Activated naive CD8-positive, alpha-beta T cell treated with anti-CD3 and anti-CD28 coated beads for 36 hours (primary cell): ENCODE measurements at places on chromosomes 4 and X. TPM values are rescaled to one million over a fixed set of nuclear protein-coding genes. Genes with fewer than 3 reads are reported as not detected.
A peak's percentile ranks its signal among the peaks of the same experiment; 100 is the strongest.

The NWD2 gene
- not detected for total RNA-seq

DNA sequence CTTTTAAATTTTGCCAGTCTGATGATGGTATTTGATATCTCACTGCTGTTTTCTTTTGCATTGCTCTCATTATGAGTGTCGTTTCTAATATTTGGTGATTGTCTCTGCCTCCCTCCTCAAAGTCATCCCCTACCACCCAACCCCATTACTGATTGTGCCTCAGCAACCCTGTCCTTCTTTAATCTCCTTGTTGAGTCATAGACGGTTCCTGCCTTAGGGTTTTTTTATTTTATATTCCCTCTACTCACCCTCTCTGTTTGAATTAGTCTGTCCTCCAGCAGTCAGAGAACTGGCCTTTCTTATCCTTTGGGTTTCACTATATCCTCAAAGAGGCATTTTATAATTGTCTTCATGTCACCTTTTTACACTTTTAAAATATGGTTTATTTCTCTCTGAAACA lies 409.3 kb upstream of the CPEB2 start:
- H3K36me3 ChIP-seq, result no peaks in the 10 kb centered on the region
- no peak for DNase-seq

- H3K4me1 ChIP-seq, result no peaks in the 10 kb centered on the region
- DNase-seq, result no peak
- peaks cover 7% of the 10 kb centered on the region for H3K27me3 ChIP-seq
- H3K4me3 ChIP-seq, result no peak overlapping the region
- no peak overlapping the region for H3K27ac ChIP-seq
Observed at GRCh38 chr4:144480068-144480467, 165.9 kb upstream of the HHIP start.

The RNF175 gene
- not detected for total RNA-seq

- H3K27ac ChIP-seq, result no peak overlapping the region
- peaks cover 9% of the 10 kb centered on the region for H3K36me3 ChIP-seq
- H3K4me1 ChIP-seq, result peaks cover 4% of the 10 kb centered on the region
- no peak for DNase-seq
- H3K27me3 ChIP-seq, result peaks cover 44% of the 10 kb centered on the region
- H3K4me3 ChIP-seq, result no peak overlapping the region
Observed at GRCh38 chr4:83618991-83619645, 83.2 kb downstream of the GPAT3 start.

GRCh38 chr4:91525621-91526020 lies 778.1 kb upstream of the GRID2 start:
- no peaks in the 10 kb centered on the region for H3K4me1 ChIP-seq
- no peak overlapping the region for H3K4me3 ChIP-seq
- H3K36me3 ChIP-seq, result no peaks in the 10 kb centered on the region

DNA sequence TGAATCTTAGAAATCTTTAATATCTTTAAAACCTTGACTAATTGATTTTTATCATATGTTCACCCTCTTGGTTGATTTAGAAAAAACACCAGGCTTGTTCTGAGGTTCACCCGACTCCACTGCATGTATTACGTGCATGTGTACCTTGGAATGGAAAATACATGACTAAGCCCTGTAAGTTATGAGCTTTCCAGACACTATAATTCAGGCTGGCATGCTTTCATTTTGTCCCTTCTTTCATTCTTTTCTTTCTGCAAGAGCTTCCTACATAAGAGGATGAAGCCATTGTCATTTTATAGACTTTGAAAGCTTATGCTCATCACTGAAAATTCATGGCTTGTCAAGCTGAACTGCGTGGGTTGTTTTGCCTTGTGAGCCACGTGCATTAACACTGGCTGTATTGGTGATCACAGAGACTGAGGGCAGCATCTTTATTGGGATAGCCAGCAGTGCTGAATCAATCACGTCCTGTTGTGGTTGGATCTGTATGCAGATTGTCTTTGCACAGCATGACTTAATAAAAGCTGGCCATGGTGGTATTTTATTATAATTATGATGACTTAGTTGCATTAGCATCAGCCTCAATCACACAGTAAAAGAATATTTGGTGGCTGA lies 141.9 kb downstream of the SLIT2 start:
- H3K4me1 ChIP-seq, result no peaks in the 10 kb centered on the region
- H3K36me3 ChIP-seq, result no peaks in the 10 kb centered on the region
- no peak for DNase-seq
- H3K4me3 ChIP-seq, result no peak overlapping the region
- H3K27me3 ChIP-seq, result peaks cover 4% of the 10 kb centered on the region

The AR gene
- total RNA-seq, result not detected

GRCh38 chr4:41748074-41748570 lies 403 bp downstream of the PHOX2B start:
- no peak for DNase-seq
- peaks cover 4% of the 10 kb centered on the region for H3K4me1 ChIP-seq

GRCh38 chrX:129679901-129680300 lies 25.1 kb upstream of the APLN start:
- no peak overlapping the region for H3K4me3 ChIP-seq
- no peaks in the 10 kb centered on the region for H3K27me3 ChIP-seq
- no peaks in the 10 kb centered on the region for H3K36me3 ChIP-seq
- DNase-seq, result no peak
- H3K4me1 ChIP-seq, result peaks cover 4% of the 10 kb centered on the region
- H3K27ac ChIP-seq, result no peak overlapping the region

DNA sequence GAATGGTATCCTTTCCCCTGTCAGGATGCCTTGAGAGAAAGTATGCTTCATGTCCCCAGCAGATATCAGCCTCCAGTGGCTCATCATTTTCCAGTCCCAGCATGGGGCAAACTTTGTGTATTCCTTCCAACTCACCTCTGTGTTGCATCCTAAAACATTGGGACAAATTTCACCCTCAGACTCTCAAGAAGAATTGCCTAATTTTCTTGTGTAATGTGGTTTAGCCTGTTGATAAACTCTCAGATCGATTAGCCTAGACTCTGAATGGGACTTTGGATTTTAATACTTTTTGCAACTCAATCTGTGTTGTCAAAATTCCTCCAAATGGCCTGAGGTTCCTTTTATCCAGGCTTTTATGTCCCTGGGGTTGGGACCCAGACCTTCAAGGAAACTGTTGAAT lies 805.3 kb downstream of the C4orf33 start:
- no peaks in the 10 kb centered on the region for H3K36me3 ChIP-seq
- H3K4me3 ChIP-seq, result no peak overlapping the region
- no peak for DNase-seq
- H3K27ac ChIP-seq, result no peak overlapping the region
- H3K4me1 ChIP-seq, result no peaks in the 10 kb centered on the region

DNA sequence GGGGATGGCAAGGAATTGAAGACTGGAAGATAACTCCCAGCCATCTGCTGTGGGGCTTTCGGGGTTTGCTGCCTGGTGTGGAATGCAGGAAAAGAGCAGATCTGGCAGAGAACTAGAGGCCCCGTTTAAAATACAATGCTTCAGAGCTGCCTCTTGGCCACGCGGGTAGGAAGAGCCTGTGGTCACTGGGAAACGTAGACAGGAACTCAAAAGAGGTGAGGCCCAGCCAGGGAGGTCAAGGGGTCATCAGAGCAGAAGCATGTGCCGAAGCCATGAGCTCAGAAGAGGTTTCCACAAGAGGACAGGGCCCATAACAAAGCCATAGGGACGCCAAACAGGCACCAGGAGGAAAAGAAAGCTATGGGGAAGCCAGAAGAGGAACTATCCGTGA lies 14.5 kb upstream of the STS start:
- peaks cover 2% of the 10 kb centered on the region for H3K36me3 ChIP-seq
- H3K27ac ChIP-seq, result peak overlapping the region; percentile 21
- H3K4me3 ChIP-seq, result no peak overlapping the region
- peaks cover 19% of the 10 kb centered on the region for H3K4me1 ChIP-seq

The KIAA1210 gene
- total RNA-seq, result not detected

The EDNRA gene
- total RNA-seq, result not detected

DNA sequence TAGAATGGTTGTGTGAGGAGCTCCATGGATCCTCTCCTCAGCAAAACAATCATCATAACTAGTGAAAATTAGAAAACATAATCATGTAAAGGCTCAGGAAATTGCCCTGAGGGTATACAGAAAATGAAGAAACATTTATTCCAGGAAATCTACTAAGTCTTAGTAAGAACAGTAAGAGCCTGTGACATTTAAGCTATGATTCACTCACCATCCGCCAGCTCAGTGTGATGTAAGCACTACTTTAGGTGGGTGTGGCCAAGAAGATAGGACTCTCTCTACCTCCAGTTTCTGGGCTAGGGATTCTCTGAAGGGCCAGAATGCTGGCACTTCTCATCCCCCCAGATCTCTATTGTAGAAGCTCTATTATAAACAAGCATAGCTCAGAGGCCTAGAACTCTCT lies 147.5 kb downstream of the DLG3 start:
- H3K36me3 ChIP-seq, result peaks cover 5% of the 10 kb centered on the region
- peaks cover 8% of the 10 kb centered on the region for H3K4me1 ChIP-seq
- DNase-seq, result peak; percentile 35
- peaks cover 3% of the 10 kb centered on the region for H3K27me3 ChIP-seq
- peak overlapping the region; percentile 66 for H3K27ac ChIP-seq

The PPEF2 gene
- not detected for total RNA-seq

The MAGEA1 gene
- not detected for total RNA-seq

- H3K27me3 ChIP-seq, result no peaks in the 10 kb centered on the region
- no peak overlapping the region for H3K4me3 ChIP-seq
- no peak overlapping the region for H3K27ac ChIP-seq
- no peak for DNase-seq
- H3K36me3 ChIP-seq, result peaks cover 19% of the 10 kb centered on the region
- H3K4me1 ChIP-seq, result peaks cover 54% of the 10 kb centered on the region
Observed at GRCh38 chr4:27000122-27000521, 139.5 kb downstream of the STIM2 start.

- no peaks in the 10 kb centered on the region for H3K4me1 ChIP-seq
- H3K4me3 ChIP-seq, result no peak overlapping the region
- DNase-seq, result no peak
- H3K27me3 ChIP-seq, result no peaks in the 10 kb centered on the region
Observed at GRCh38 chr4:99252746-99253145, 33.7 kb upstream of the ADH6 start.

The ELF2 gene
- 23.4 TPM for total RNA-seq

GRCh38 chr4:100823066-100823992 lies 305.5 kb upstream of the EMCN start:
- H3K4me1 ChIP-seq, result no peaks in the 10 kb centered on the region
- H3K27me3 ChIP-seq, result no peaks in the 10 kb centered on the region
- H3K36me3 ChIP-seq, result no peaks in the 10 kb centered on the region
- no peak for DNase-seq

DNA sequence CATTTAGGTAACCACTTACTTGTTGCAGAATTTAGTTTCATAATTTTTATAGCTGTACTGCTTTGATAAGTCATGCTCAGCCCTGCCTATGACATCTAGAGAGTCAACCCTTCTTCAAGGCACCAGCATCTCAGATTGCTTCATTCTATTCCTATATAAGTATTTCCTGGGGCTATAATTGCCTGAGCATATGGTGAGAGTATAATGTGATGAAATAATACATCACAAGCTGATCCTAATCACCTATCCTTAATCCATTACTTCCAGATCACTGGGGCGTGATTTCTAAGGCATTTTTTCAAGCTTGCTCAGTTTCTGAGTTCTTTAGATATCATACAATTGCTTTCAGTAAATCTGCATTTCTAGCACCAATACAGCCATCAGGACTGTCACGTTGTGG lies 200.0 kb upstream of the NPY2R start:
- H3K27me3 ChIP-seq, result peaks cover 15% of the 10 kb centered on the region
- no peaks in the 10 kb centered on the region for H3K36me3 ChIP-seq
- H3K27ac ChIP-seq, result peak overlapping the region; percentile 43
- peaks cover 10% of the 10 kb centered on the region for H3K4me1 ChIP-seq
- no peak overlapping the region for H3K4me3 ChIP-seq

GRCh38 chr4:168119100-168119499 lies 26.8 kb downstream of the ANXA10 start:
- H3K4me3 ChIP-seq, result no peak overlapping the region
- H3K4me1 ChIP-seq, result no peaks in the 10 kb centered on the region
- H3K27me3 ChIP-seq, result peaks cover 9% of the 10 kb centered on the region
- H3K27ac ChIP-seq, result no peak overlapping the region
- H3K36me3 ChIP-seq, result no peaks in the 10 kb centered on the region

- H3K4me1 ChIP-seq, result peaks cover 5% of the 10 kb centered on the region
- H3K36me3 ChIP-seq, result no peaks in the 10 kb centered on the region
- H3K4me3 ChIP-seq, result no peak overlapping the region
- H3K27ac ChIP-seq, result no peak overlapping the region
- DNase-seq, result no peak
- no peaks in the 10 kb centered on the region for H3K27me3 ChIP-seq
Observed at GRCh38 chrX:78024349-78025059, 55.1 kb upstream of the PGAM4 start.

- no peak overlapping the region for H3K27ac ChIP-seq
- no peaks in the 10 kb centered on the region for H3K36me3 ChIP-seq
- H3K27me3 ChIP-seq, result no peaks in the 10 kb centered on the region
- no peak for DNase-seq
Observed at GRCh38 chr4:77097611-77098010, 21.8 kb upstream of the CCNI start.

DNA sequence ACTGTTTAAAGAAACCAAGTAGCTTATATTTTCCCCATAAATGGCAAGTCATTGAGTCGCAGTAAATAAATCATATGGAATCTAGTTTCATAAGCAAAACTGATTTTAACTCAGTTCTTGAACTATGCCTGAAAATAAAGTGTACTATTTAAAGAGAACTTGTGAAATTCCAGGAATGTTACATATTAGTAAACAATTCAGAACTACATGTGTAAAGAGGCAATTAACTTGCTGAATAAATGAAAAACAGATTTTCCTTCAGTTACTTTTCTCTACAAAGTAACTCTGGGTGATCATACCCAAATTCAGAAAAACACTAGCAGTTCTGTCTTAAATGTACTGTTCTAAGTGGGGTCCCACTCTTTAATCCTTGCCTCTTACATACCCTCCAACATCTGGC lies 236.1 kb upstream of the EDNRA start:
- H3K27ac ChIP-seq, result no peak overlapping the region
- H3K27me3 ChIP-seq, result no peaks in the 10 kb centered on the region
- no peaks in the 10 kb centered on the region for H3K36me3 ChIP-seq

The RAB40AL gene
- total RNA-seq, result not detected

GRCh38 chr4:31620476-31620875 lies 900.3 kb downstream of the PCDH7 start:
- no peak for DNase-seq
- no peak overlapping the region for H3K4me3 ChIP-seq
- H3K27ac ChIP-seq, result no peak overlapping the region
- H3K27me3 ChIP-seq, result no peaks in the 10 kb centered on the region

The CXCL11 gene
- 0.60 TPM for total RNA-seq

The NEIL3 gene
- 15.2 TPM for total RNA-seq

The HSFX4 gene
- total RNA-seq, result not detected

The PSAPL1 gene
- total RNA-seq, result not detected

- no peak for DNase-seq
- H3K36me3 ChIP-seq, result no peaks in the 10 kb centered on the region
Observed at GRCh38 chr4:148692242-148692641, 250.0 kb upstream of the NR3C2 start.

GRCh38 chrX:9980927-9981326 lies 13.8 kb downstream of the CLDN34 start:
- H3K36me3 ChIP-seq, result no peaks in the 10 kb centered on the region
- H3K27ac ChIP-seq, result no peak overlapping the region
- no peaks in the 10 kb centered on the region for H3K4me1 ChIP-seq
- H3K4me3 ChIP-seq, result no peak overlapping the region
- no peak for DNase-seq

- H3K27me3 ChIP-seq, result no peaks in the 10 kb centered on the region
- H3K4me1 ChIP-seq, result peaks cover 3% of the 10 kb centered on the region
- no peak for DNase-seq
- no peaks in the 10 kb centered on the region for H3K36me3 ChIP-seq
- no peak overlapping the region for H3K4me3 ChIP-seq
Observed at GRCh38 chr4:15459706-15460105, 10.0 kb upstream of the CC2D2A start.

- no peak for DNase-seq
- no peak overlapping the region for H3K4me3 ChIP-seq
- H3K4me1 ChIP-seq, result no peaks in the 10 kb centered on the region
- H3K27me3 ChIP-seq, result peaks cover 40% of the 10 kb centered on the region
- no peak overlapping the region for H3K27ac ChIP-seq
Observed at GRCh38 chr4:164384416-164384815, 369.5 kb upstream of the SMIM31 start.
